ENCODE measurements at places on chromosomes 13 and 19.

DNA sequence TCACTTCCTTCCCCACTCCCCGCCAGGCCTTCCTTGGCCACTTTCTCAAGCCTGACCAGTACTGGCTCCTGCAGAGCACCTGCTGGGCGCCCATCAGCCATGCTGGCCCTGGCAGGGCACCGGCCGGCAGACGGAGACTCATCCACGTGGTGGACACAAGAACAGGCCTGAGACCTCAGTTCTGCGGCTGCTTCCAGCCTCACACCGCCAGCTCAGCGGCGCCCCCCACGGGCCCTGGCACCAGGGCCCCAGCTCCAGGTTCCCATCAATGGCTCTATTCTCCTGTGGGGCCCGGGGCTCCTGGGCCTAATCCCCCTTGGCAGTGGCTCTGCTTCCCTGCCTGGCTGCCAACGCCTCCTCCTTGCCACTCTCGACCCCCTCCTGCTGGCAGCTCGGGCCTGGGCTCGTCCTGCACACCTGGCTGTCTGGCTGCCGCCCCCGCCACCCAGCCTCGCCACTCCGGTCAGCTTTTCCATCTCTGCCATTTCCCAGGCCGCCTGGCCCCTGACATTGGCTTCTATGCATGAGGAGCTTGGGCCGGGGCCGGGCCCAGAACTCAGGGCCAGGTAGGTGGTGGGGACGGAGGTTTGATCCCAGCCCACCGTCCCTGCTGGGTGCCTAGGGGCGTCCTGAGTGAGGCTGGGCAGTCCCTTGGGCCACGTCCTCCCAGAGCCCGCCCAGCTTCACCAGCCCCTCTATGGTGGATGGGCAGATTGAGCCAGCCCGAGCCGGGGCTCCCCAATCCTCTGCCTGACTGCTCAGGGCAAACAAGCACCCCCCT is 6.2 kb downstream of the NDUFA11 start:
- DNase-seq, result no peak

GRCh38 chr13:99132295-99132835 is 68.3 kb upstream of the UBAC2 start:
- DNase-seq, result no peak

- peak; percentile 89 for DNase-seq
These were observed at the start of gene VWA8 for GRCh38 chr13:41960637-41961465. Gene VWA8 (minus strand): TSS chr13:41961109. CDS start chr13:41961015, 94 bp downstream.

- no peak for DNase-seq
These were observed 89.2 kb downstream of the RGCC start for GRCh38 chr13:41546372-41547190.

DNA sequence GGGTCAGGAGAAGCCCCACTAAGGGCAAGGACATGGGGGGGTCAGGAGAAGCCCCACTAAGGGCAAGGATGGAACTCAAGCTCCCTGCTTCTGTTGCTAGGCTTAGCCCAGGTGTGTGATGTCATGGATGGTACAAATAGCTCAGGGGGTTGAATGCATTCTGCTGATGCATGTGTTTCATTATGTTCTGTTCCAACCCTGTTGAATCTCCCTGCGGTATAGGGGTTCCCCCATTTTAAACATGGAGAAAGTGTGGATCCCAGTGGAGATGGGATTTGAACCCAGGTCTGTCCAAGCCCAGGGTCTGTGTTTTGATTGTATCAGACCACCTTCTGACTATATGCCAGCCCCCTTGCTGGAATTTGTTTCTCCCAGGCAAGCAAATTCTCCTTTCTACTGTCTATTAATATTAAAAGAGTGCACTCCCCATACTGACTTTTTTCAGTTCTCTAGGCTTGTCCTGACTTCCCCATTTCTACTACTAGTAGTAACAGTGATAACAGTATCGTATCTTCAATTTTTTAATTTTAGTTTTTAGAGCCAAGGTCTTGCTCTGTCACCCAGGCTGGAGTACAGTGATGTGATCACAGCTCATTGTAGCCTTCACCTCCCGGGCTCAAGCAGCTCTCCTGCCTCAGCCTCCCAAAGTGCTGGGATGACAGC is 6.7 kb downstream of the ZNF865 start:
- no peak for DNase-seq

- peak; percentile 72 for DNase-seq
These were observed 17.8 kb downstream of the SPC24 start for GRCh38 chr19:11137542-11138384.

DNA sequence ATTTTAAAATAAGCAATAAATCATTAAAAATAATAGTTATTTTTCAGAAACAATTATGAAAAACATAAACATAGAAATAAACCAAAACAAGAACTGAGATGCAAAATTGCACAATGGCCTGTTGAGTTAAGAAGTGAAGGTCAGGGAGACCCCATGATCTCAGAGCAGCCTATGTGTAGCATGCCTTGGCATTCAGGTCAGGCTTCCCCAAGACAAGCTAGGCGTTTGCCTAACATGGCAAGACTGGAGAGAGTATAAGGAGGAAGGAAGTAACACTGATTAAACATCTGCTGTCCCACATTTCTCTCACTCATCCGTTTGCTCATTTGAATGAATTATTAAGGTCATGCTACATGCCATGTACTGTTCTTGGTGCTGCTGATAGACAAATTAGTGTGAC is 291.8 kb downstream of the TSHZ3 start:
- no peak for DNase-seq

GRCh38 chr19:21128901-21129698 is 12.7 kb upstream of the ZNF431 start:
- DNase-seq, result no peak

- DNase-seq, result no peak
These were observed 20.1 kb downstream of the ZNF283 start for GRCh38 chr19:43847246-43847645.

DNA sequence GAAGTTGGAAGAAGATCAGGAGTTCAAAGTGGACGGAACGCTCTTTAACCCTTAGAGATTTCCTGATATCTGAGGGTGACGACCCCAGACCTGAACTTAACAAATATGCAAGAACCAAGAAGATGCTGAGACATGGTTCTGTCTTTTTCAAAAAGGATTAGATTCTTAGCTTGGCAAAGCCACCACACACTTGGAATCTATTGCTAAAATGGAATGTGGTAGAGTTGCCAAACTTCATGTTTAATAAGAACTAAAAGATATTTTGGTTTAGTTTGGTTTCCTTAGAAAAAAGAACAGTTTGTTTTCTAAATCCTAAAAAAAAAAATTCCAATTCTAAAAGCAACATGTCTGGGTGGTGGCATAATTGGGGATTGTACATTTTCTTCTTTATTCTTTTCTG is 29.5 kb downstream of the UNC13A start:
- no peak for DNase-seq

- DNase-seq, result no peak
These were observed 554.1 kb upstream of the KLHL1 start for GRCh38 chr13:70662231-70662940.

GRCh38 chr19:39082745-39083598 is 1.2 kb upstream of the ACP7 start:
- no peak for DNase-seq

GRCh38 chr13:62997038-62997599 is 1581.5 kb upstream of the PCDH20 start:
- no peak for DNase-seq

DNA sequence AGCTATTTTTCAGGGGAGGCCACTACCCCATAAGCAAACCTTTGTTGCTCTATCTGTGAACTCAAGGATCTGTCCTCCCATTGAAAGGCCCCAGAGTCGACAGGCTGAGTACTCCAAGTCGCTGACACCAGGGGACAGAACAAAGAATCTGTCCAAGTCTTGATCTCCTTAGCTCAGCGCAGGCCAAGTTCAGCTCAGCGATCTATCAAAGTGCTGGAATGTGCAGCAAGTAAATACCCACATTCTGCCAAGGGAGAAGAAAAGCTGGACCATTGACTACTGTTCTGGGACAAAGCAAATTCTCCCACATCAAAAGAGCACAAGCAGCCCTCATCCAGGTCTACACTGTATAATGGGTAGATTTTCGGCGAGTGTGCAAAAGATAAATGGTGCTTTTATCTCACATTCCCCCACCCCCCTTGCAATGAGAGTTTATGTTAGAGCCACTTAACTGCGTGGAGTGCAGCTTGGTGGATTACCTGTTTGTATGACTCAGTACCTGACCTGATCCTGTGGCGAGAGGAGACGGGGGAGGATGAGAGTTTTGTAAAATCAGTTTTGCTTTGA is 391.7 kb upstream of the SGCG start:
- no peak for DNase-seq

- DNase-seq, result no peak
These were observed 15.2 kb upstream of the MCF2L start for GRCh38 chr13:112953591-112954487.

DNA sequence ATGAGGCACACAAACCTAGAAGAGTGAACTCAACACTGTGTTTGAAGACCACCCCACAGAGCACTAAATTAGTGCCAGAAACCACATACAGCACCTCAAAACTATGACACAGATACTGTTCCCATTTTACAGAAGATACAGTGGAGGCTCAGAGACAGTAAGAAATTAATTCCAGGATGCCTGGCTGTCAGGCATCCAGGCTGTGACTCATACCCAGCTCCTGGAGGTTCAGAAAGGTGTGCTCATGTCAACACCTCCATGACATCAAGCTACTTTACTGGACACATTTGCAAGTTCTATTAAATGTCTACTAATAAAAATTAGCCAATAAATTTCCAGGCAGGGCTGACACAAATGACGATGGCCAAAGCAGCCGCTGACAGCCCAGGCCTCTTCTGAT is 176.3 kb downstream of the ABCC4 start:
- DNase-seq, result no peak

GRCh38 chr19:21197590-21198295 is 55.9 kb downstream of the ZNF431 start:
- DNase-seq, result no peak

DNA sequence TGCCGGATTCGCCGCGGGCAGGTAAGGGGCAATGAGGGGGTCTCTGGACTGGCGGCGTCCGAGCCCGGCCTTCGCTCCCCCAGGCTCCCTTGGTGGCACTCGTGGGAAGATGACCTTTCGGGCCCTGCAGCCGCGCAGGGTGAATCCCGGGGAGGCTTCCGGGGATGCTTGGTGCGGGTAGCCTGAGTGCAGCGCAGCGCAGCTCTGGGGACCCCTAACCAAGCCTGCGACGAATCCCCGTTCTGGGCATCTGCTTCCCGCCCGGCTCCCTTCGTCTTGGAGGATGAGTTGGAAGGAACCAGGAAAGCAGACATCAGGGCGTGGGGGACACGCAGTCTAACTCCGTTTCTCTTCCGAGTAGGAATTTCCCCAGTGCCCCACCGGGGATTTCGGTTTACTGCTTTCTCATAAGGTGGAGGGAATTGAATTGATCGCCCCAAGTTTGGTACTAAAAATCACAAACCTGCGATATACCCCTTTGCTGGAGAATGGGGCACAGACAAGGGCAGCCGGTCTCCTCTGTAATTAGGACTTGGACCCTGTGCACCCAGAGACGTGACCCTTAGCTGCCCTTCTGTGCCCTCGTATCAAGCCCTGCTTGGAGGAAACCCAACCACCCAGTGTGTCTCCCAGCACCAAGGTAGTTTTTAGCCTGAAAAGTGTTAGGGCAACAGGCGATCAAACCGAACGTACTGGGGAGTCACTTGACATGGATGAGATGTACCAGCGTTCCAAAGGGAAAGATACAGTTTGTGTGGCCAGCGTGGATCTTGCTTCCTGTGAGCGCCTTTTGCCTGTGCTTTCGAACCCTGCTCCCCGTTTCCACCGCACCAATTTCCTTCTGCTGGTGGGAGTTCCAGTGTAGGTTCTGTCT is 1.0 kb downstream of the GPC5 start:
- peak; percentile 23 for DNase-seq

- no peak for DNase-seq
These were observed 5.4 kb downstream of the TFDP1 start for GRCh38 chr13:113589961-113590339.

DNA sequence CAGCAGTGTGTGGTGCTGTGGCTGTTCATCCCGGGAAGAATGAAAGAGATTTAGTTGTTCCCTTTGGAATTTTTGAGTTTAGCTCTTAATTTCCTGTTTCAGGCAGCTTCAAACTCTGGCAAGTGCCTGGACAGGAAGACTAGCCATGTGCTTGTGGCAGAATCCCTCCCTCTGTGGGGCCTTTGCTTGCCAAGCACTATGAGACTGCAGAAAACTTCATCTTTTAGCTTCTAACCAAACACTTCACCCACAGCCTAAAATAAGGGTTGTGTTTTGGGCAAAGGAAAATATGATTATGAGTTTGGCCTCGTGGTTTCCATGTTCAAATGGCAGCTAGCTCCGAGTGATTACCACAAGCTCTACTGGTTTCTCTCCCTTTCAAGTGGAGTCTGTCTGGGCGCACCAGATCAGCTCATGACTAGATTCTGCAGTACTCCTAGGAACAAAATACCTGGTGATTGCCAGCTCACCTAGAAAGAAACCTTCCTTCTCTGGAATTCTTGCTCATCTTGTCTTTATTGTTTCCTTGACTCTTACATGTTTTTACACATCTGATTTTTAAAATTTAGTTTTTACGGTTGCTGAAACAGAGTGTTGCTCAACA is 707.5 kb downstream of the SLITRK6 start:
- DNase-seq, result no peak

DNA sequence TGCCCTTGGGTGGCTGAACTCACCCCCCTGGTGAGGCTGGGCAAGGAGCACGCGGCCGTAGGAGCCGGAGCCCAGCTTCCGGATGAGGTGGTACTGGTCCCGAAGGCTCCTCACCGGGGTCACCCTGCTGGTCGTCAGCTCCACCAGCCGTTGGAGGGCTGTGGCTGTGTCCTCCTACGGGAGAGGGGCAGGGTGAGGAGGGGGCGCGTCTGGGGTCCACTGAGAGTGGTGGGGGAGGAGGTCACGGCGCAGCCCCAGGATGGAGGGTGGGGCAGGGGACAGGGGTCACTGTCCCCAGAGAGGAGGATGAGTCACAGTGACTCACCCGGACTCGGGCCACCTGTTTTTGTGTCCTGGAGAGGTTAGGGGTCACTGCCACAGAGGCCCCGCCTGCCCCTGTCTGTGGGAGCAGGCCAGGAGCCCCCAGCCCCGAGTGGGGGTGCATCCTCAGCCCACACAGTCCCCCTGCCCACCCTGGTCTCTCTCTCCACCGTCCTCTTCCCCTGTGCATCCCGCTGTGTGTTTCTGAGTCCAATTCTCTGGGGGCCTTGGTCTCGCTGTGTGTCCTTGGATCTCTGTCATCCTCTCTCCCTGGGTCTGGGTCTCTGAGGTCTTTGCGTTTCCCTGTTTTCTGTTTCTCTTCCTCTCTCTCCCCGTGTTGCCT is 435 bp downstream of the SBK3 start:
- no peak for DNase-seq
